MCF 10A (cell line): ENCODE measurements at places on chromosomes 5 and 9. TPM values are rescaled to one million over a fixed set of nuclear protein-coding genes. Genes with fewer than 3 reads are reported as not detected.

GRCh38 chr5:159641371-159642039, 274.8 kb upstream of the ADRA1B start:
- H3K4me3 ChIP-seq, result no peak overlapping the region
- H3K4me1 ChIP-seq, result no peaks in the 10 kb centered on the region
- no peaks in the 10 kb centered on the region for H3K27me3 ChIP-seq
- no peak for DNase-seq
- H3K36me3 ChIP-seq, result no peaks in the 10 kb centered on the region

- peaks cover 8% of the 10 kb centered on the region for H3K27me3 ChIP-seq
- DNase-seq, result no peak
- H3K27ac ChIP-seq, result no peak overlapping the region
- H3K4me1 ChIP-seq, result no peaks in the 10 kb centered on the region
Measured at GRCh38 chr5:77333451-77334123, 123.1 kb downstream of the PDE8B start.

The FAM169A gene
- 13.5 and 14.3 TPM in 2 replicates for total RNA-seq

The RALGPS1 gene
- 2.4 and 3.3 TPM in 2 replicates for total RNA-seq
